ENCODE measurements at places on chromosomes 11 and 22. TPM values are rescaled to one million over a fixed set of nuclear protein-coding genes. Genes with fewer than 3 reads are reported as not detected.

Gene SCGB1D2
- not detected for total RNA-seq

DNA sequence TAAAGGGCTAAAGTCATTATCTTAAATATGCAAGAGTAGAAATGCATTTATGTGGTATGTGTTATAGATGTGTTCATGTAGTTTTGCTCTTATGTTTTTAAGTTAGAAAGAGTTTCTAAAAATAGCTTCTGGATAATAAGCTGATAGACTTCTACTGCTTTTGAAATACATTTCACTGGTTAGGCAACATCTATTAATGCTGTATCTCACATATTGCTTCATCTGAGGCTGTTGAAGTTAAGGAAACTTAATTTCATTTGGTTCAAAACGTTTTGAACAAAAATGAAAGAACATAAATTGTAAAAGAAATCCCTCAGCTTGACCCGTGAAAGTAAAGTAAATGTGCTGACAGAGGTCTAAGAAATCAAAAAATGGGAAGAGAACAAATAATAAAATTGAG is 164.0 kb upstream of the CTSC start:
- DNase-seq, result no peak
- H3K4me3 ChIP-seq, result no peak overlapping the region
- no peak overlapping the region for H3K27ac ChIP-seq
- no peaks in the 10 kb centered on the region for H3K27me3 ChIP-seq
- H3K36me3 ChIP-seq, result no peaks in the 10 kb centered on the region

- H3K27ac ChIP-seq, result no peak overlapping the region
- no peak for DNase-seq
- H3K27me3 ChIP-seq, result no peaks in the 10 kb centered on the region
- H3K4me1 ChIP-seq, result no peaks in the 10 kb centered on the region
These were observed 137.8 kb downstream of the CEP164 start for GRCh38 chr11:117465236-117465997.

- no peaks in the 10 kb centered on the region for H3K36me3 ChIP-seq
- DNase-seq, result peak; percentile 5
- no peak overlapping the region for H3K4me3 ChIP-seq
- H3K4me1 ChIP-seq, result no peaks in the 10 kb centered on the region
- no peaks in the 10 kb centered on the region for H3K27me3 ChIP-seq
- no peak overlapping the region for H3K27ac ChIP-seq
These were observed 103.3 kb upstream of the B3GAT1 start for GRCh38 chr11:134515081-134515960.

GRCh38 chr22:19070397-19071169 is 51.6 kb downstream of the DGCR2 start:
- H3K27ac ChIP-seq, result no peak overlapping the region
- no peaks in the 10 kb centered on the region for H3K36me3 ChIP-seq
- H3K4me3 ChIP-seq, result no peak overlapping the region
